Stimulated activated CD4-positive, alpha-beta T cell treated with anti-CD3 and anti-CD28 coated beads, TNF-alpha, amount 100 ng/mL, for 4 hours (primary cell): ENCODE measurements at places on chromosomes 2 and 18.

- DNase-seq, result no peak
Observed at GRCh38 chr18:31573051-31573450, 18.6 kb upstream of the TTR start.

GRCh38 chr2:95082477-95082876, 39.1 kb downstream of the MRPS5 start:
- no peak for DNase-seq

GRCh38 chr18:32049393-32050171, 31.0 kb downstream of the RNF125 start:
- DNase-seq, result no peak

GRCh38 chr18:6547476-6547875, 132.8 kb upstream of the L3MBTL4 start:
- no peak for DNase-seq

- DNase-seq, result no peak
Observed at GRCh38 chr2:102158011-102158755, 15.6 kb downstream of the IL1R1 start.

GRCh38 chr2:43171789-43172188, 54.6 kb downstream of the ZFP36L2 start:
- DNase-seq, result no peak

DNA sequence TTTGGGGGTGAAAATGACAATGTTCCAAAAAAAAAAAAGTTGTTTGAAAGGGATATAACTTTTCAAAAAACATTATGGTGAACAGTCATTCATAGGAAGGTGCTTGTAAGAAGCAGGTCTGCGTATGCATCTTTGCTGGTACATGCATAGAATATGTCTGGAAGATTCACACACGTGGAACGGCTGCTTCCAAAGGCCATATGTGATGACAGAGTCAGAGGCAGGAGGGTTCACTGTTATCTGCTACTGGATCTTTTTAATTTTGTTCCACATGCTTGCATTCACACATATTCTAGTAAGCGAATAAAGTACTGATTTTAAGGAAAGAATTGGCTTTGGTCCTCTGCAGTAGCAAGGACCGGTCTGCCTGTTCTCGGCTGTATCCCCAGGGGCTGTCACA, 193.4 kb downstream of the SMAD7 start:
- no peak for DNase-seq

DNA sequence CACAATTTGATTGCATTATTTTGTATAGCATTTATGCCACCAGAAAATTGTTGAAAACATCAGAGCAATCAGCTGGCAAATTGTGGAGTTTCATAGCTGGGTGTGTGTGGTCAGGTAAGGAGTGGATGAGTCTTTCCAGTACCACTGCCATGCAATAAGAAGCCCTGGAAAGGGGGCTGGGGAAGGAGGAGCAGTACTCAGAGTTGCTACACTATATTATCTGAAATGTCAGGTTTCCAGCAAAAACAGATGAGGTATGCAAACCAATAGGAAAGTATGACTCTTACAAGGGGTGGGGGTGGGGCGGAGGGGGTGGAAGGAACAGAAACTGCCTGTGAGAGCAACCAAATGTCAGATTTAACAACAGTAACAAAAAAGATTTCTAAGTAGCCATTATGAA, 112.2 kb downstream of the SOS1 start:
- DNase-seq, result no peak

GRCh38 chr2:62662554-62662953, 43.0 kb upstream of the EHBP1 start:
- DNase-seq, result no peak

DNA sequence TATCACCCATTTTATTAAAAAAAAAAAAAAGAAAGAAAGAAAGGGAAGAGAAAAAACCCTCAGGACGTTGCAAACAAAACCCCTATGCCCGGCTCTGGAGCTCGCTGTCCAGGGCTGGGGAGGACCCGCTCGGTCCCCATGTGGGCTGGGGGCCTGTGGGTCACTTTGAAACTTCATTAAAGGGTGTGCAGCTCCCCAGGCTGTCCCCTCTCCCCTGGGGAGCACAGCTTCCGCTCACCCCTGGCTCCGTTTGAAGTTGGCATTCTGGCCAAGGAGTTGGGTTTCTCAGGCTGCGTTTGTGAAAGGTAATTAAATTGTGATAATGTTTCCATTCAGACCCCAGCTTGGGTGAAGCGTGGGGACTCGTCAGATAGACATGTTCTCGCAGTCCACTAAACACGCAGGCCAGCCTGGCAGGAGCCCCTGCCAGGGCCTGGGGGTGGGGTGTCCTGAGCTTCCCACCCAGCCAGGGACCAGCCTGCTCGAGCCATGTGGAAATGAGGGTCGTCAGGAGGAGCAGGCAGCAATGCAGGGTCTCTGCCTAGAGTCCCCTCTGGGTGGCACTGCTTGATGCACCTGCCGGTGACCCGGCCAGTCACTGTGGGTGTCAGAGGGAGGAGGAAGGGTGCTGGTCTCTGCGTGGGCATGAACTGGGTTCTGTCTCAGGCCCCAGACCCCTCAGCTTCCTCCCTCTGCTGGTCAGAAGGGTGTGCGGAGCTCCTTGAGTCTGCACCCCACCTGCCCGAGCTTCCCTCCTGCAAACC, 166.2 kb downstream of the INHBB start:
- no peak for DNase-seq

- no peak for DNase-seq
Observed at GRCh38 chr2:150490466-150490865, 3.0 kb upstream of the RND3 start.

DNA sequence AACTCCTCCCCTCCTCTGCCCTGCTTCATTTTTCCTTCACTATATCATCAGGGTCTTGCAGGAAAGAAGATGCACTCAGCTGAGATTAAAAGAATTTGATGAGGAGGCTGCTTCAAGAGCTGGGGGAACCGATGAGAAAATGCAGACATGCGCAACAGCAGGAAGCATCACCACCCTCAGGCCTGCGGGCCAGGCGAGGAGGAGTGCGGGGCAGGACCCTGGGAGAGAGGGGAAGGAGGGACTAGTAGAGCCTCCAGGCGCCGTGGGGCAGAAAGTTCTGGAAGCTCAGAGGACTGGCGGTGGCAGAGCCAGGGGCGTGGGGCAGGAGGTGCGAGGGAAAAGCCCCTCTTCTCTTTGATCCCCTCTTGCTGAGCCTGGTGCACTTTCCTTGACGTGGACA, 108.2 kb downstream of the CD226 start:
- DNase-seq, result no peak
